CD4-positive, alpha-beta T cell treated with Interleukin-12 subunit alpha and Interleukin-12 subunit beta, for 1 hour (primary cell): ENCODE measurements at places on chromosomes 11 and 22.
A peak's percentile ranks its signal among the peaks of the same experiment; 100 is the strongest.

- no peak for DNase-seq
Measured at GRCh38 chr22:43078522-43078921, 10.7 kb downstream of the TTLL1 start.

DNA sequence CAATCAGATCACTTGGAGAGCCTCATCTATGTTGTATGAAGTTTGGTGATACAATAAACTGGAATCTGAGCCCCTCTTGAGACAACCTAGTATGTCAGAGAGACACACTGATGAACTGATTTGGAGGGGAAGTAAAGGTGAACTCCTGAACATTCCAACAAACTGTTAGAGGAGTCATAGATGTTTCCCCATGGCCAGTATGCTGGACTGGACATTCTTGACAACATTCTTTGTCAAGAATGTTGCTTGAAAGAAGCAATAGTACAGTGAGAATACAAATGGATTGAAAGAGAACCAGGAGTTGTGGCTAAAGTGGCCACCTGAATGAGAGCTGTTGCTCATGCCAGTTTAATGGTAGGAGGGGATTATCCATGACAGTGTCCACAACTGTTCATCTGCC lies 588.1 kb downstream of the NELL1 start:
- DNase-seq, result no peak

DNA sequence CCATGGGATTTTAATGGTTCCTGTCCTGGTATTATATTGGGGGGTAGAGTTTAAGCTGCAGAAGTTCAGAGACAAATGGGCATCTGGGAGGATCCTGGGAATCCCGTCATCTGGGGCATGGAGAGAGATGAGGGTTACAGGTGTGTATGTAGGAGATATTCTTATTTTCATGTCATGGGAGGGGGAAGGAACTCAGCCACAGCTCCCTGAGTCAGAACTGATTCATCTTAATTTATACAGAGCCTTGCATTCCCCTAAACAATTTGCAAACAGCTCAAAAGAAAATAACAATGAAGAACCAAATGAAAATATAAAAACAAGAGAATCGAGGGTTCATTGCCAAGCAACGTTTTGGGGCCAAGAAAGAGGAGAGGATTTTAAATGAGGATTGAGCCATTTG lies 155.9 kb upstream of the TBCEL start:
- DNase-seq, result no peak

- DNase-seq, result no peak
Measured at GRCh38 chr11:80838153-80838552, 1397.3 kb upstream of the TENM4 start.

DNA sequence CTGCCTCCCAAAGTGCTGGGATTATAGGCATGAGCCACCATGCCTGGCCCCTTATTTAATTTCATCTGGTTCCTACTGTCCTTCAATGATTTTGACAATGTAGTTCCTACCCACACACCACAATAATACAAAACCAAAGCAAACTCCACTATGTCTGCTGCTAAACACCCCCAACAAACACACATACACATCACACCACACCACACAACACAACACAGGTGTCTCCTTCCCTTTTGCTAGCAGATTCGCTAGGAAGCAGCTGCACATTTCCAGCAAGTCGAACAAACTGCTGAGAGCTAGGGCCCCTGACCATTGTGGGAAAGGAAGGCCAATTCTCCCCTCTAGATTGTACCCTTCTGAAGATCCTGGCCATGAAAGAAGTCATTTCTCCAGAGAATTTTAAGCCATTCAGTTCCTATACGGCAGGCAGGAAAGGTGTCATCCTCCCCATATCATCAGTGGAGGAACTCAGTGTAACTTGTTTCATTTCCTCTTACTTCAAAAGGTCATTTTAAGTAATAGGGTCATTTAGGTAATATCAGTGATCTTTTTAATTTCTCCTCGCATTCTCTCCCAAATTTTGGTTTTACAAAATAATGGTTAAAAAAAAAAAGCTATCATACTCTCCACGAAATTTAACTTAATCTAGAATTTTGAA lies 18.5 kb downstream of the NUMA1 start:
- DNase-seq, result no peak

DNA sequence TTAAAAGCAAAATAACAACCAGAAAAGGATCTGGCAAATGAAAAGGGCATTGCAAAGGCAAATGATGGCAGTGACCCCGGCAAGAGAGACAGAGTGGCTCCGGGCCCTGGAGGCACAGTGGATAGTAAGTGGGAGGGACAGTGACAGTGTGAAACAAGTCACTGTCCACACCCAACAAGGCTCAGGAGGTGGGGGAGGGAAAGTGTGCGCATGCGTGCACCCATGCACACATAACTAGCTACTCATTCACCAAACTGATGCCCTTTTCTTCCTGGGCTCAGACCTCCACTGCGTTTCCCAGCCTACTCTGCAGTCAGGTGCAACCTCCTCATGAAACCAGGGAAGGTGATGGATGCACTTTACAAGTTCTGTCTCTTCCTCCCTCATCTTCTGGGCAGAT lies 108.4 kb downstream of the SHANK2 start:
- no peak for DNase-seq

DNA sequence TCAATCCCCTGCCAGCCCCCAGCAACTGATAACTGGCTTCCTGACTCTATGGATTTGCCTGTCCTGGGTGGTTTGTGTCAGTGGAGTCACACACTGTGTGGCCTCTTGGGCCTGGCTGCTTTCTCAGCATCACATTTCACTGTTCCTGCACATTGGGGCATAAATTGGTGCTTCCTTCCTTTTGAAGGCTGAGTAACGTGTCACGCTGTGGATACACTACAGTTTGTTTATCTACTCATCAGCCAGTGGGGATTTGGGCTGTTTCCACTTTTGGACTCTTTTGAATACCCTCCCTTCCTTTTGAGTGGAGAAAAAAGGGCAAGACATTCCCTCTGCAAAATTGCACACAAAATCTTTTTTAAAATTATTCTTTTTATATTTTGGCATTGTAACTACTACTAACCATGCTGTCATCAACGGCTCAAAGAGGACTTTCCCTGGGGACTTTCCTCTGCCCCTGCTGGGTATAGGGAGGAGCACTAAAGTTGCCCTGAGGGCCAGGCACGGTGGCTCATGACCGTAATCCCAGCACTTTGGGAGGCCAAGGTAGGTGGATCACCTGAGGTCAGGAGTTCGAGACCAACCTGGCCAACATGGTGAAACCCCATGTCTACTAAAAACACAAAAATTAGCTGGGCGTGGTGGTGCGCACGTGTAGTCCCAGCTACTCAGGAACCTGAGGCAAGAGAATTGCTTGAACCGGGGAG lies 7.8 kb upstream of the CELSR1 start:
- no peak for DNase-seq

DNA sequence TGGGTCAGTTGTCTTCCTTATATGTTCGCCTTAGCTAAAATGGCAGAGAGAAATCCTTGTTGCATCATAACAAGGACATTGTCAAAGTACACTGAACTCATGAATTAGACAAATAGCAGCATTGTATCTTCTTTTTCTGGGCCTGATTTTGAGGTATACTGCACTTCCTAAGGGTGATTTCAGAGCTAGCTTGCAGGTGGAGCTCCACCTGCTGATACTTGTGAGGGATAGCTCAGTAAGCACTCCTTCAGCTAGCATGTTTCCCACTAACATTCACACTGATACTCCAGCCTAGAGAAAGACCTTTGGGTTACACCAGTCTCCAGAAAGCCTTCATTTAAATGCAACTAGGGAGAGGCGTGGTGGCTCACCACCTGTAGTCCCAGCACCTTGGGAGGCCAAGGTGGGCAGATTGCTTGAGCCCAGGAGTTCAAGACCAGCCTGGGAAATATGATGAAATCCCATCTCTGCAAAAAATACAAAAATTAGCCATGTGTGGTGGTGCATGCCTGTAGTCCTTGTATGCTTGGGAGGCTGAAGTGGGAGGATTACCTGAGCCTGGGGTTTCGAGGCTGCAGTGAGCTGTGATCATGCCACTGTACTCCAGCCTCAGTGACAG lies 29.8 kb downstream of the JAM3 start:
- peak; percentile 3 for DNase-seq

GRCh38 chr11:107384144-107384852 lies 73.3 kb downstream of the CWF19L2 start:
- DNase-seq, result no peak

DNA sequence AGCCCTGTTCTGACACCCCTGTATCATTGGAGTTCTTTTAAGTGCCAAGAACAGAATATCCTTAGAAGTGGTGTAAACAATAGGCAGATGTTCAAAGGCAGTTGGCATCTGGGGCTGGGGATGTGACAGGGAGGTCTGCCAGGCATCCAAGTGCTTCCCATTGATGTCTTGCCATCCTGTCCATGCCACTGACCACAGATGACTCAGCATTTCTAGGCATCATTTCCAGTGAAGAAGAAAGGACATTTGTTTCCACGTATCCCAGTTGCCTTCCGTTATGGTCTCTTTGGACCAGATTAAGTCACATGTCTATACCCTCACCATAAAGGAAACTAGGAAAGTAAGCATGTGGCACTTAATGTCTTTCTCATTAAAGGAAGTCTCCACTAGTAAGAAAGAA lies 76.7 kb upstream of the BARX2 start:
- no peak for DNase-seq

DNA sequence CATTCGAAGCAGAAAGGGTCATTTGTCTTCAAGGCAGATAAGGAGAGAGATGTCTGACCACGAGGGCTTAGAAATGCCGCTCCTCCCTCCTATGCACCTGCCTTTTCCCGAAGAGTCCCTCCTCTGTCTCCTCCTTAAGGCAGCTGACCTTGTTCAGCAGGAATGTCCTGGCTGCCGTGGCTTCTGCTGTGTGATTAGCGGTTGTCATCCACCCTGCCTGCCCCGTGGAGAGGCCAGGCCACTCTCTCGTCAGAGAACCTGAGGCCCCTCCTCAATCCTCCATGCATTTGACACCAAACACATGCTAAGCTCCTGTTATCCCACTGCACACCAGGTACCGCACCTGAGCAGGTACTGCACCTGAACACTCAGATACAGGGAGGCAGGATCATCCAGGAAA lies 834.6 kb downstream of the TBC1D22A start:
- DNase-seq, result no peak

- DNase-seq, result no peak
Measured at GRCh38 chr22:23847310-23847920, 8.6 kb upstream of the DERL3 start.
